ENCODE measurements at places on chromosomes 3 and 15.
A peak's percentile ranks its signal among the peaks of the same experiment; 100 is the strongest.

DNA sequence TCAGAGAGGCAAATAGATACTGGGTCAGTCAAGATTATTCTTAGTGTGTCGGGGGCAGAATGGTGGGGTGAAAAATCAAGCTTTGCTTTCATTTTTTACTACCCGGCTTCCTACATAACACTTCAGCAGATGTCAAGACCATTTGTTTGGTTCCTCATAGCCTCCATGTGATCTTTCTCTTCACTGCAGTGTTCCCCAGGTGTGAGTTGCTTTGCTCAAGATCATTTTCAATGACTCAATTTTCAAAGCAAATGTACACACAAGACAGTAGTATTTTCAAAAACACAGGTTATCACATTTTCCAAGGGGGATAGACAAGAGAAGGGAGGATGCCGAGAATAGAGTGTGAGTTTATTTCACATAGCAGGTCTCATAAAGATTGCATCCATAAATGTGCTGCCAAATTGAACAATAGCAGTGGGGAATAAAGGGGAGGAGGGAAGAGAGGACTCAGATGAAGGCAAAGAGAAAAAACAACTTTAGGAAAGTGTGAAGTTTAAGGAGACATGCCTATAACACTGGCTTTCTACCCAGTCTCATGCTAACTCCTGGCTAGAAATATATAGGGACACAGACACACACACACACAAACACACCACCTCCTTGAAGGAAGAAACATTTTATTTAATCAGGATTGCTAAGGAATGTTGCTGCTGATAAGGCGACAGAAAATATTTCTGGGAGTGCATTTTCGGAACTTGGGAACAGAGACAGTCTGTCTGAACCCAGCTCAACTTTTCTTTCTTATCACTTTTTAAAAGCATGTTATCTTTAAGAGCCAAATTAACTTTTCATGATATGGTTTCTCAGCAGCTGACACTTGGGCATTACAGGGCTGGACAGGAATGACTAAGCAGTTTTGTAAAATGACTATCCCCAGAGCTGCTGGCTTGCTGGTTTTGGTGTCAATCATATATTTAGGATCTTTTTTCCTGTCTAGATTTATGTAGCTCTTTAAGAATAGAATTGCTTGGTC is 402.4 kb downstream of the RBMS3 start:
- peak; percentile 95 for DNase-seq

GRCh38 chr3:11565072-11565471 is 78.6 kb downstream of the VGLL4 start:
- DNase-seq, result no peak

DNA sequence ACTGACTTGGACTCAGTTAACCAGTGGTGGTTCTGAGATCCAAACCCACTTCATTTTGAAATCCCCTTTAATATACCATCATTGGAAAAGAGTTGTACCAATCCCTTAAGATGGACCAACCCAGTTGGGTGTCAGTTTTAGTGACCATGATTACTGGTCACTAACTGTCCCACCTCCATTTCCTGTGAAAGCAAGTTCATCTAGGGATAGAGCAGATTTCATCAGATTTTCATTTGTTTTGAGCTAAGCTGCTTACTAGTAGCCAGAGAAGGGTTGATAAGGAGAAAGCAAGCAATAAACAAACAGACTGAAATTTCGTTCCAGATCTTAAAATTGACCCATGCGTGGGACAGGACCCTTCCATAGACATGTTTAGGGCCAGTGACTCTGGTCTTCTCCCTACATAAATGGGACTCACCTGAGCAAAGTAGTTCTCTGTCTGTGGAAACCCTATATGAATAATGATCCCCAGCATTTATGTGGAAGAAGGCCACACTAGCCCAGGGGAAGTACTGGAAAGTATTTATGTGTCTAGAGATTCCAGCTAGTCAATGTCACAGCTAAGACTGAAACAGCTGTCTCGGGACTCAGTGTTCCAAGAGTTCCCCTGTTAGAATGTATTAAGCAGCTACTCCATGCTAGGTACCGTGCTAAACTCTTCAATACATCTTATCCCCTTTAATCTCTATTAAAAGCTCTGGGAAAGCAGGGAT is 196.0 kb upstream of the BCL6 start:
- DNase-seq, result no peak

- DNase-seq, result peak; percentile 79
These were observed 10.7 kb downstream of the PDE8A start for GRCh38 chr15:84992157-84992944.

DNA sequence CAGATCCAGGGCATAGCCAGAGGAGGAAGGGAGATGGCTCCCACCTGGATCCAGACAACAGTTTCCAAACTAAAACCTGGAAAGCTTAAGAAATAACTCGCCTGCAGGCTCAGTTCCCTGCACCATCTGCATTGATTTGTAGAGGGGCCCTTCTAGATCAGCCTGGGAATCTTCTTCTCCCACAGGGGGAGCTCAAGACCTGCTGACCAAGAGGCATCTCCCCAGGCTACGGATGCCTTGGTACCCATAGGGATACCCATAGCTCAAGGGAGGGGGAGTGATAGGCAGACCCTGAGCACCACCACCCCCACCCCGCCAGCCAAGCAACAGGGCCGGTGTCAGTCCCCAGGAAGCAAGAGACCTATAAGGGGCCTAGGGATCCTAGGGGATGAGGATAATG is 28.0 kb upstream of the DCLK3 start:
- peak; percentile 39 for DNase-seq

GRCh38 chr15:77030048-77030927 is 35.4 kb downstream of the PSTPIP1 start:
- no peak for DNase-seq

- peak; percentile 96 for DNase-seq
These were observed at the start of gene TM4SF1 for GRCh38 chr3:149377408-149378364. Gene TM4SF1 (minus strand): TSS chr3:149377649. CDS start chr3:149377547, 102 bp downstream.

DNA sequence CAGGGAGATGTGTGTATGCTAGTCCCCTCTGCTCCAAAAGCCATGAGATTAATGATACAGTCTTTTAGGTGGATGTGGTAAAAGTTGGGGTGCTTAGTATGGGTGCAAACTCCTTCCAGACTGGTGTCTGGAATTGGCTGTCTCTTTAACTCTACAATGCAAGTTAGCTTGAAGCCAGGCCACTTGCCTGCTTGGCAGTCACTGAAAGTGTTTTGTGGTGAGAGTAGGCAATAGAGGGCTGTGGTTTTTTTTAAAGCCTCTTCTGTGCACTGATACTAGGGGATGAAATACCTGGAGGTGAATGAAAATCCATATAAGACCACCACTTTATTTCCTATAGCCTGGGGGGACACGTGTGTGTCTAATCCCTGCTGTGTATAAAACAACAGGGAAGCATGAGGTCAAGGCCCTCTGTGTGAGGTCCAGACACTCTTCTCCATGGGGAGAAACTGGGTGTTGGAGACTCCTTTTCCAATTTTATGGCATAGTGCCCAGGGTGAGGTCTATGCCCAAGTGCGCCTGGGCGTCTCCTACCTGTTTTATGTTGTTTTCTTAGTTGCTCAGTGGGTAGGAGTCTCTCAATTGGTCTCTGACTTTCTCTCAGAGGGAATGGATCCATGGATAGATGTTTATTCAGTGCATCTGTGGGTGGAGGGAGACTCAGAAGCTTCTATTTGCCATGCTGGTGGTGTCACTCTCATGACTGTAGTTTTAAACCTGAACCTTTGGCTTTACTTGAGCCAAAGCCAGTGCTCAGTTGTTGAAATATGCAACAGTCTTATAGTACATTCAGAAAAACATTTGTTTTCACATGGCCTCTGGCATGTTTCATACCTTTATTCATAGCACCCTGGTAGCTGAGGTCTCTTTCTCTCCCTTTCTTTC is 327.8 kb upstream of the ATP11B start:
- no peak for DNase-seq

DNA sequence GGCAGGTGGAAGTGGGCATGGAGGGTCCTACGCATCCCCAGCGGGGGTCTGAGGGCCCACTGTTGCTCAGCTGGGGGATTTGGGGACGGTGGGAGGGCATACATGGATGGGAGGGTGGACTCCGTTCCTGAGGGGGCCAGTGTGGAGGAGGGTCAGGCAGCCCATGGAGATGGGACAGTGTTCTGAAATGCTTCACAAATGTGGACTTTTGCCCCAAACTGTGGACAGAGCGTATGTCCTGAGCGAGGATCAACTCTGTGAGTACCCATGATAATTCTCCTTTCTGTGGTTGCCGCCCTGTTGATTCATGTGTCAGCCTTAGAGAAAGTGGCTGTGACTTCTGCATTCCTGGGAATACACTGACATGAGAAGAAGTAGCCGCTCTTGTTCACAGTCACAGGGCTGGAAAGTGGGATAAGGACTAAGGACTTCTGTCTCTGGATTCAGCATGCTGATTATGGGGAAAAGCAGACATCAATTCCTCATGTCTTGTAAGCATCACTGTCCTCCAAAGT is 33.4 kb downstream of the SMAD3 start:
- DNase-seq, result no peak

- DNase-seq, result no peak
These were observed 127.4 kb downstream of the UBE2E2 start for GRCh38 chr3:23330568-23330967.

- no peak for DNase-seq
These were observed 74.6 kb downstream of the GTPBP8 start for GRCh38 chr3:113065336-113065735.

- no peak for DNase-seq
These were observed 21.9 kb downstream of the OXNAD1 start for GRCh38 chr3:16286751-16287543.

DNA sequence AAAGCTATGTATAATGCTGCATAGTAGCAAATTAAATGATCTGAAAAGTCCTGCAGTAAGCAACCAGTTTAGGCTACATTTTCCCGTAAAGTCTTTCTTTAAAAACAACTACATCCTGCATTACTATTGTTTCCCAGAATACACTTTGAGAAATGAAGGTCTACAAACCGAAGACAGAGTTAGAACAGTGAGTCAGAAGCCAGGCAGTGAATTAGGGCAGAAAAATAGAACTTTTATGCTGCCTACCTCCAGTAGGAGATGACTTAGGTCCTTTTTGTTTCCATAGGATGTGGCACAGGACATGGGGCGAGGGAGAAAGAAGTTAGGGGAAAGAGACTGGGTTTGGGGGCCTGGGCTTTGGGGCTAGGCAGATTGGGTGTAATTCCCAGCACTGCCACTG is 127.3 kb downstream of the PPM1L start:
- DNase-seq, result no peak

DNA sequence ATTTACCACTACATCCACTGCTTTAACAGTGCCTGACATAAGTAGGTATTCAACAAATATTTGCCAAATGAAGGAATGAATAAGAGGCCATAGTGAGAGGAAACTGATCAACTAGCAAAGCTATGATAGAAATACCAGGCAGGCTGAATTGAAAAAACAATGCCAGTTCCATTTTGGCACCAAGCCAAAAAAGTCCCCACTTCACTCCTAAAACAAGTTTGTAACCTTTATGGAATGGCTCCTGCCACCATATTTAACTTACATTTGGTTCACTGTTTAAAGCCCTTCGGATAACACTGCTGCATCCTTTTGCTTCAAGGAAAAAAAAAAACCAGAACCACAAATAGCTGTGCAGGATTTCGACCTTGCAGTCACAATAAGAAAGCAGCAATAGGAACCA is 166.1 kb downstream of the FRMD5 start:
- DNase-seq, result peak; percentile 38

GRCh38 chr3:194928831-194929577 is 243.3 kb downstream of the FAM43A start:
- peak; percentile 46 for DNase-seq

GRCh38 chr3:159950156-159950898 is 38.3 kb upstream of the IL12A start:
- no peak for DNase-seq

- no peak for DNase-seq
These were observed 206.6 kb upstream of the MDFIC2 start for GRCh38 chr3:70519026-70519425.

GRCh38 chr3:134308350-134308891 is 57.8 kb upstream of the RYK start:
- DNase-seq, result peak; percentile 97

- DNase-seq, result no peak
These were observed 300.0 kb downstream of the IGSF11 start for GRCh38 chr3:118734664-118735063.

DNA sequence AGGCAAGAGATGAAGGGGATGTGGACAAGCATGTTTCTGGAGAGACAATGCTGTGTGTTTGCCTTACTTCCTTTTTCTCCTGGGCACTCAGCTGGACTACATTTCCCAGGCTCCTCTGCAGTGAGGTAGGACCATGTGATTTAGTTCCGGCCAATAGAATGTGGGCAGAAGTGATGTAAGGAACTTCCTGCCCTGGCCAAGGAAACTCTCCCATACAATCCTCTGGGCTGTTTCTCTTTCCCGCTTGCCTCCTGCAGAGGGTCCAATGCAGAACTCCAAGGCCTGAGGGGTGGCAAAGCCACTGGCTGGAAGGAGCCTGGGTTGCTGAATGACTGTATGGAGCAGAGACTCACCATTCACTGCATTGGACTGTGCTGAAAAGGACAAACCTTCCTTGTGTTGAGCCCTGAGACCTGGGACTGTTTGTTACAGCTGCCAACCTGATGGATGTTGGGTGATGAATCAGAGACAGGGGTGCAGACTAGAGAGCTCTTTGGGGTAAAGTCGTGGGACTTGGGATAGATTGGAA is 82.7 kb upstream of the SLC6A6 start:
- DNase-seq, result peak; percentile 59

- no peak for DNase-seq
These were observed 28.6 kb downstream of the TRAK1 start for GRCh38 chr3:42119561-42120355.

DNA sequence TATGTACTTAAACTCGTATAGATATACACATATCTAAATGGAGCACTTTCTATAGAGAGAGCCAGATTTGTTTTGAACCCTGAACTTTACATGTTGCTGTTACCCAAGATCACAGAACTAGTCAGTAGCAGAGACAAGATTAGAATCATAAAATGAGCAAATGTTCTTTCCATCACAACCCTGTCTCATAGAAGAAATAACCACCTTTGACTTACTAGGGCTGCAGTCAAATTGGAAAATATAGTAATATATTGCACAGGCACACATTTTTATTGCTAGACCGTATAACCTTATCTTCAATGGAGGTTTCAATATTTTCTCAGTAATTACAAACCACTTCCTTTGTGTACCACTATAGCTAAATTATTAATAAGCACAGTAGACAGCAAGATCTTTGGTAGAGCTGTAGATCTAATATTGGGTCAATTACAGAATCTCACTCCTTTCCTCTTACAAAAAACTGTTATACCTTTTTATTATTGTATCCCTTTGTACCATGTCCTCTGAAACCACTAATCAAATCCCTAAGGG is 41.5 kb upstream of the TBL1XR1 start:
- no peak for DNase-seq

GRCh38 chr3:124333931-124334640 is 342.2 kb upstream of the ROPN1 start:
- DNase-seq, result no peak

Measured in fibroblast of the aortic adventitia (primary cell).